Activated CD4-positive, CD25-positive, alpha-beta regulatory T cell (primary cell): ENCODE measurements at places on chromosomes 12 and 14.

- no peak for DNase-seq
Measured at GRCh38 chr12:34398706-34399630, 376.7 kb downstream of the ALG10 start.

GRCh38 chr12:68158432-68158831, 1.1 kb downstream of the IFNG start:
- DNase-seq: no peak

DNA sequence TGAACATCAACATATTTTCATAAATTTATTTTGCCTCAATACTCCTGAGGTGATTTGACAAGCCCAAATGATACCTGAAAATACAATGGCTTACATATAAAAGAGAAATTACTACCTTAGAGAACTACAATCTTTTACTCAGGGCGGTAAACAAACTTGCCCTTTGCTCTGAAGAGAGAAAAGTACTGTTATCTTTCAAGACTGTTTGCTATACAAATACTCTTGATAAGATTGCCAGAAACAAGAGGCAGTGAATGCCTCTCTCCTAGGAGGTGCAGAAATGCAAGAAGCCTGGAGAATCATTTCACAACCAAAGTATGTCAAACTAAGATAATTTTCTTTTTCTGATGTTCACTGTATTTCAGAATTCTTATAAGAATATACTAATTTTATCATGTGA, 160.3 kb downstream of the ALX1 start:
- DNase-seq: no peak

- no peak for DNase-seq
Measured at GRCh38 chr14:68405961-68406360, 386.9 kb downstream of the ZFP36L1 start.

- no peak for DNase-seq
Measured at GRCh38 chr14:39406560-39406959, 25.7 kb downstream of the FBXO33 start.

DNA sequence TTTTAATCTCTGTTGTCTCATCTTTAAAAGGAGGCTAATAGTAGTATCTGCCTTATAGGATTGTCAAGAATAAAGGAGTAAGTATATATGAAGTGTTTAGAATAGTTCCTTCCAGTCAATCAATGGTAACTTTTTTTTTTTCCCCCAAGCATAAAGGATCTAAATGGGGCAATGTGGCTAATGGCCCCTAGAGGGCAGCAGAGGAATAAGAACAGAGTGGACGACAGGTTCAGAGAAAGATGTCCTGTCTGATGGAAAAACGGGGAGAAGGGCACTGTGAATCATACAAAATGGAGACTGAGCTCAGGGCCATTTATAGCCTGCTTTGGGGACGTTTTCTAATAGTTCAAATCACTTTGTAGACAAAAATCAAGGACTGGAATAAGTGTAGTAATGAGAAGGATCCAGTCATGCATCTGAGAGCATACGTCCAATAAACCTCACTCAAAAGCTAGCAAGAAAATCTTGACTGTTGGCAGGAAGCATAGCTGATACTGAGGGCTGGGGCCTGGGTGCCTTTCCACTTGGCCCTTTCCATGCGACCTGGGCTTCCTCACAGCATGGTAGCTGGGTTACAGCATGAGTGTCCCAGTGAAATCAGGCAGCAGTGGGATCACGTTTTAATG, 51.3 kb downstream of the IFNG-AS1 start:
- DNase-seq: peak; percentile 19

DNA sequence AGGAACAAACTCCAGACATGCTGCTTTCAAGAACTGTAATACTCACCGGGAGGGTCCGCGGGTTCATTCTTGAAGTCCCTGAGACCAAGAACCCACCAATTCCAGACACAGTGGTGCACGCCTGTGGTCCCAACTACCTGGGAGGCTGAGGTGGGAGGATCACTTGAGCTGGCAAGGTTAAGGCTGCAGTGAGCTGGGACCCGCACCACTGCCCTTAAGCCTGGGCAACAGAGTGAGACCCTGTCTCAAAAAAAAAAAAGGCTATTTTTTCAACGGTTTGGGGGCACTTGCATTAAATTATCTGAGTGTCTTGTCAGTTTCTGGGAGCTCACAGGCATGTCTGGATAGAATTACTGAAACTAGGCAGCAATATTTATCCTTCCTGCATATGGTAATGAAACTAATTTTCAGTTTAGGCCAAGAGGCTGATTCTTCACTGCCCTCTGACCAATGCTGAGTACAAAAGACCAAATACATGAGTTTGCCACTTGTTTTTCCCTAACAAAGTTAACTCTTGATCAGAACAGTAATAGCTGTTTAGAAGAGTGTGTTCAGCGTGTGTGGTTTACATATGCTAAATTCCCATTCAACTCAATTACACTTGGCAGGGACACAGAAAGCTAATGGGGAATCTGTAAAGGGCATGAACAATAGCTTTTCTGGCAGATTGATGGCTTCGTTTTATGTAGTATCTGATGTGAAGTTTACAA, 65.8 kb upstream of the RASSF3 start:
- DNase-seq: no peak

DNA sequence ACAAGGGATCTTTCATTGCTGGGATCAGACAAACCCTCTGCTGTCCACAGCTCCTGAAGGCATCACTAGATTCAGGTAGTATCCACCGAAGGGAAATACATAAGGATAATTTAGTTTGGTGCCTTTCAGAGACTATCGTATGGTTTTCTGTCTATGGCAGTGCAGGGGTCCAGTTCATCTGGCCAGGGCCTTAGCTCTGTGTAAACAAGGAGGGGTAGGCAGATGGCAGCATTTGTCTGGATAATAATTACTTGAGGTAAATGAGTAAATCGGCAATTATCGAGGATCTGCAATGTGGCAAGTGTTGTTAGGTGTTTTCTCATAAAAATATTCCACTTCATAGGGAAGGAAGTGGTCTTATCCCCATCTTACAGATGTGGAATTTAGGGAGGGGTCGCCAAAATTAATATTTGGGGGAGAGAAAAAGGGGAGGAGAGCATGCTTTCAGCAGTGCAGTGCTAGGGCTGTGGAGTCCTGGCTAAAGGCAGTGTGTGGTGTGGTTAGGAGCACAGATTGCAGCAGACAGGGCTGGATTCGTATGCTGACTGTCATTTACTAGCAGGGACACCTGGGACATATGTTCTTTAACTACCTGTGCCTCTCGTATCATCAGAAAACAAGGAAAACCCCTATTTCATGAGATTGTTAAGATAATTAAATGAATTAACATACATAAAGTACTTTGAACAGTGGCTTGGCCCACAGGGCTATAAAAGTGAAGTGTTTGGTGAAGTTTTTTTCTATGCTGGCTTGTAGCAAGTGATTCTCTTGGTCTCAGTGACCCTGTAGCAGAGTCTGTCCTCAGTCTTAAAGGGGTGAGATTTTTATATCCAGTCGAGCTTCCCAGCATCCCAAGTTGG, 27.1 kb downstream of the RASSF8 start:
- no peak for DNase-seq
